ENCODE measurements at places on chromosomes 16 and 17.
A peak's percentile ranks its signal among the peaks of the same experiment; 100 is the strongest.

- DNase-seq: no peak
Observed at GRCh38 chr16:17571499-17572093, 100.8 kb upstream of the XYLT1 start.

GRCh38 chr17:45852535-45853297 is 8.0 kb downstream of the SPPL2C start:
- peak; percentile 24 for DNase-seq

DNA sequence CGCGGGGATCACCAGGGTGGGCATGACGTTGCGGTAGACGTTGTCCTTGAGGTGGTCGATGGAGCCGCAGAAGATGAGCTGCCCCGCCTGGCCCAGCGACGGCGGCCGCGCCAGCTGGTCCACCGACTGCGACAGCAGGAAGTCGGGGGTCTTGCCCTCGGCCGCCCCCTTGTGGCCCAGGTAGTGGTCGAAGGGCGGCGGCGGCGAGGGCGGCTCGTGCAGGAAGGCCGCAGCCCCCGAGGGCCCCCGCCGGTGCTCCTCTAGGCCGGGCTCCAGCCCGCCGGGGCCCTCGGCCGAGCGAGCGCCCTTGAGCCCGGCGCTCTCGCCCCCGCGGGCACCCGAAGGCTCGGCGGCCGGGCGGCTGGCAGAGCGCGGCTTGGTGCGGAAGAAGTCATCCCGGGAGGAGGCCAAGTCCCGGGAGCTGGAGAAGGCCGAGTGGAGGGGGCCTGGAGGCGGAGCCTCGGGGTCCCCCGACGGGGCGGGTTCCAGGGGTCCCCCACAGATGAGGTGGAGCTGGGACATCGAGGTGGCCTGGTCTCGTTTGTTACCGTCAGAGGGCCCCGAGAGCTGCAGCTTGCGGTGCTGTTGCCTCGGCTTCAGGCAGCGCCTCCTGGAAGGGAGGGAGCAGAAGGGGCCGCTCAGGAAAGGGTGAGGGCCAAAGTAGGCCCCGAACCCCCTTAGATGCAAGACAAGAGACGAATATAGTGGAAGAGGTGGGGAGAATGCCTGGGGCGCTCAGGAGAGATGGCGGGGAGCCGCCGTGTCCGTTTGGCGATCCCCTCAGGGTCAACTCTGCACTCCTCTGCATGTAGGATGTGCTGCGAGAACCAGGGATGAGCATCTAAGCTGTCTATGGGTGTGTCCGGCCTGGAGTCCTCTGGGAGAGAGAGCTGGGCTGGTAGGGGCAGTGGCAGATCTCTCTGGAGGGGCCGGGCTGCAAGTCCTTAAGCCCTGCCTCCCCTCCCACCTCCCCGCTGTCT is 8.8 kb downstream of the FAM171A2 start:
- DNase-seq: peak; percentile 42

DNA sequence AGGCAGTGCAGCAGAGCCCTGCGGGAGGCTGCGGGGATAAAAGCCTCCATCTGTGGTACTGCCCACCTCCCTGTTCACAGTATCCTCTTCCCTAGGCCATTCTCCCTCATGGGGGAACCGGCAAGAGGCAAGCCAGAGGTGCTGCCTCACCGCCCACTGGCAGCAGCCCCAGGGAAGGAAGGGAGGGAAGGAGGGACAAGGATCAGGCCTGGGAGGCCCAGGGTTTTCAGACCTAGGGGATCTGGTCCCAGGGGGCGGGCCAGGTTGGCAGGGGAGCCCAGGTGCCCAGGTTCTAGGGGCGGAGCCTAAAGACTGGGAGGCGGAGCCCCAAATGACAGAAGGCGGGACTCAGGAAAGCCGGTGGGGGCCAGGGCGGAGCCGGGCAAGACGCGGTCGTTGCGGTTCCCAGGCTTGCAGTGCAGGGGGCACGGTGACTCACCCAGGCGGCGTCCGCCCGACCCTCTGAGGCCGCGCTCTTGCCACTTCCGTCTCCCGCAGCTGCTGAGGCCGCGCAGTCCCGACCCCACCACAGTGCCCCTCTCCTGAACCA is 3.0 kb upstream of the MTMR4 start:
- no peak for DNase-seq

- DNase-seq: no peak
Observed at GRCh38 chr17:64327201-64327930, 63.3 kb downstream of the PECAM1 start.

DNA sequence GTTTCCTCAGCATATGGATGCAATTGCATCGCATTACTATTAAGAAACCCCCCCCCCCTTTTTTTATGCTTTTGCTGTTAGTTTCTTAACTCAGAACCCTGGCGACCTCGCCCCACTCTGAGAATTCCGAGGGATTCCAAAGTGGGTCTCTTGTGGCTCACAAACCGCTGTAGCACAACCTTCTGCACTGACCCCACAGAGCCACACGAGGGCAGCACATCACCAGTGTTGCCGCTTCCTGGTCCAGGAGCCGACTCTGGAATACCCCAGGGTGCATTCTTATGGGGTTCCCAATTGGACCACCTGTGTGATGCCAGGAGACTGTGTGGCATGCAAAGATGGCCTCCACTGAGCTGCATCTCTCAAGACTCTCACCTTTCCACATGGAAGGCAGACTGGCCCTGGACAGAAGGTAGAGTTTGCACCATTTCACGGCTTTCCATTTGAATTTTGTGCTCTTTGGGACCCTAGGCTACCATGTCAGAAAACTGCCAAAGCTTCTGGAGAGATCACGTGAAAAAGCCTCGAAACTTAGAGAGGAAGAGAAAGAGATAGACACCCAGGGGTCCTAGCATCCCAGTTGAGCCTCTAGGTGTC is 432.7 kb upstream of the ASIC2 start:
- DNase-seq: no peak

DNA sequence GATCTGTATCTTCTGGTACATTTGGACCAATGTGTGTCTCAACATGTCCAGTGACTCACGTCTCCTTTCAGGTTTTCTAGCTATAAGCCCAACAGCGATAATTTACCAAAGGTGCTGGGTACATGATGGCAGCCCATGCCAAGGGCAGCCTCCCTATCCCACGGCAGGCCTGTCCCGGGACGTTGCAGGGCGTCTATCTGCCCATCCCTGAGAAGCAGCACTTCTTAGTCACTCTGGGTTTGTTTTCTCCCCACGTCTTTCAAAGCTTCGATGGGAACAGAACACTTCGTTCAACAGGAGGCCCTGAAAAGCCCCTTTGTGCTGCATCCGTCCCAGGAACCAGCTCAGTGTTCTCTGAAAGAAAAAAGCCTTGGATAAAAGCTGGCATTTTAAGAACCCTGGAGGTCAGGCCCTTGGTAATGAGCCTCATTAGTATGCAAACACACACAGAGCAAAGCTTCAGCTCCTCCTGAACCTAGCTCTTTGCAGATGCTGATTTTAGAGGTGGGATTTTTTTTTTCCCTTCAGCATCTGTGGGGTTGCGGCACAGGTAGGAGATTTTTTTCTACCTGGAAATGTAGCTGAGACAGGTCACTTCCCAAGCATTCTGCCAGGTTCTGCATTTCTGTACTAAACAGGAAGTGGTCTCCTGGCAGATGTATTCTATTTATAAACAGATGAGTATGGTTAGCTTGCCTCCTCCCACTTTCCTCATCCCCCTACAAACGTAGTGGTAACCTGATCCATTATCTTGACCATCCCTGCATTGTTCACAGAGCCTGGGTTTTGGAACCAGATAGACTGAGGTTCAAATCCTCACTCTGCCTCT is 17.5 kb upstream of the MT4 start:
- no peak for DNase-seq

- DNase-seq: no peak
Observed at GRCh38 chr16:29719063-29719462, 26.7 kb downstream of the C16orf54 start.

- no peak for DNase-seq
Observed at GRCh38 chr17:57781386-57782061, 36.4 kb upstream of the CCDC182 start.

DNA sequence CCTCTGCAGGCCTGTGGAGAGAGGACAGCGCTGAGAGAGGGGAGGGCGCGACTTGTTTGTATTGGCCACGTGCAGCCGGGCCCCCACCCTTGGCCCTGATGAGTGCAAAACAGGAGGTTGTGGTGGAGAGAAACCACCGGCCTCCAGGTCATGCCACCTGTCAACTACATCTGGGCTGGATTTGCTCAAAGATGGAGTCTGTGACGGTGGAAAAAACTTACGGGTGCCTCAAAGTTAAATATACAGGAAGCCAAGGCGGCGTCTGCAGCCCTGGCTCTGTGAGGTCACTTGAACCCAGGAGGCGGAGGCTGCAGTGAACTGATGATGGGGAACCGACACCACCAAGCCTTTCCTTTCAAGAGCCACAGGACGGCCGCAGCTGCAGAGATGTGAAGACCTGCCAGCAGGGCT is 15.7 kb downstream of the C16orf74 start:
- peak; percentile 18 for DNase-seq

- DNase-seq: no peak
Observed at GRCh38 chr16:65446427-65446826, 324.6 kb upstream of the CDH11 start.

DNA sequence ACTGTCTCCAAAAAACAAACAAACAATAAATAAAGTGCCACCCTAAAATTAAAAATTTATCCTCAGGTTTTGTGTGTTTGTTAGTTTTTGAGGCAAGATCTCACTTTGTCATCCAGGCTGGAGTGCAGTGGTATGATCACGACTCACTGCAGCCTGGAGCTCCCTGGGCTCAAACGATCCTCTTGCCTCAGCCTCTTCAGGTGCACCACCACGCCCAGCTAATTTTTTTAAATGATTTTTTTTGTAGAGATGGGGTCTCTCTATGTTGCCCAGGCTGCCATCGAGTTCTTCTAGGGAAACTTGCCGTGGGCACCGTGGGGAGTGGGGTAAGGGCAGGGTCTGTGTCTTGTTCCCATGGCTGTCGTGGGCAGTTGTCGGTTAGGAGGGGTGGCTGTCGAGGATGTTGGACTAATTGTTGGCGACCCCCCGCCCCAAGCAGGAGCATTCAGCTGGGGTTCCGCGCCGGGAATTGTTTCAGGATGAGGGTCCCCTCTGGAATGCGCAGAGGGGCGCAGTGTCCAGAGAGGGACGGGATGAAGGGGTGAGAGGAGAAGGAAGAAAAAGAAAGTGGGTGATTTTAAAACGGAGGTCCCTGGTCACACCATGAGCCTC is 1.1 kb upstream of the RNF213 start:
- DNase-seq: no peak

- no peak for DNase-seq
Observed at GRCh38 chr17:1839516-1839915, 9.7 kb downstream of the RPA1 start.

DNA sequence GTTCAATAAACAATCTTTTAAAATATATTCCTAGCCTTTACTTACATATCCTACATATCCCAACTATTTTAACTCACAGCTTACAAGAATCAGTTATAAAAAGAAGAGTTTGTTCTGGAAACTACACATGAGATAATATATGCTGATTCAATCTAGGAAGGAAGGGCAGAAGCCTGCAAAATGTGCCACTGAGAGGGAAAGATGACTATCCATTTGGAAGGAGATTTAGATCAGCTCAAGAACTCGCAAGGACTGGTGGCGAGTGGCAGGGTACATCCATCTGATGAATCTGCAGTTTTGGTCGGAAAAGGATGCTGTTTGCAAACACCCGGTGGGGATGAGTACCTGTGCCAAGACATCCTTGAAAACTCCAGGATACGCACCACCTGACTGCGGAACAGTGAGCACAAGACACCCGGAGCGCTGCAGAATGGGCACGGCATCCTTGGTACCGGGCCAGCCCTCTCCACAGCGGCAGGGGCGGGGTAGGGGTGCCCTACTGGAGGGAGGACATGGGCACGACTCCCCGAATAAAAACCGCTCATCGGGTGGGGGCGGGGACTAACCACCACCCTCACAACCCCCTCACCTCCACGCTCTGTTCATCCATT is 723 bp downstream of the TRIM37 start:
- peak; percentile 63 for DNase-seq

- peak; percentile 42 for DNase-seq
Observed at GRCh38 chr17:39755554-39756379, 18.0 kb downstream of the GRB7 start.

DNA sequence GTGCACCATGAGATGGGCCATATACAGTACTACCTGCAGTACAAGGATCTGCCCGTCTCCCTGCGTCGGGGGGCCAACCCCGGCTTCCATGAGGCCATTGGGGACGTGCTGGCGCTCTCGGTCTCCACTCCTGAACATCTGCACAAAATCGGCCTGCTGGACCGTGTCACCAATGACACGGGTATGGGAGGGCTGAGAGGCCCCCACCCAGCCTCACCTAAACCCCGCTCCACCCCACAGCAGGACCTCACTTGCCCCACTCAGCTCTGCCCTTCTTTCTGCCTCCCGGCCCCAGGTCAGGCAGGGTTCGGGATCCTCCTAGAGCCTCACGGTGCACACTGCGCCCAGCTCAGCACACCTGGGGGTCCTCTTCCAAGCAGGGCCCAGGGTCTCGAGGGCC is 5.6 kb downstream of the ACE start:
- DNase-seq: no peak
